Sigmoid colon (tissue), 7 donors: ENCODE measurements at places on chromosomes 1 and 21.

- no peak for DNase-seq
These were observed 1.0 kb upstream of the RUNX3 start for GRCh38 chr1:24931146-24931467.

DNA sequence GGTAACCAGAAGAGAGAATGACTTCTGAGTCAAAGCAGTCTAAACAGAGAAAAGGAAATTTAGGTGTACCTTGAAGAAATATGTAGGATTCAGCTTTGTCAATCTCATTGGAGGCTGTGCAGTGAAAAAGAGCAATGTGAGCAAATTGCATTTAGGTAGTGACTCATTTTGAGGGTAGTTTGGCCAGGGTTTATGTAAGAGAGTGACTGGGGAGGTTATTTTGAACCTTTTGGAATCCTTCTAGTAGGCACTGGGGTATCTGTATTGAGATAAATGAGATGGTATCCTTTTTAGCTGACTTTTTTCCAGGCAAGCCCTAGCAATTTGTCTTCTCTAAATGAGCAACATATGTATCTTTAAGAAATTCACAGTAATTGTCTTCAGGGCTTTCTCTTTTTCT, 95.9 kb downstream of the DISP1 start:
- DNase-seq: no peak

DNA sequence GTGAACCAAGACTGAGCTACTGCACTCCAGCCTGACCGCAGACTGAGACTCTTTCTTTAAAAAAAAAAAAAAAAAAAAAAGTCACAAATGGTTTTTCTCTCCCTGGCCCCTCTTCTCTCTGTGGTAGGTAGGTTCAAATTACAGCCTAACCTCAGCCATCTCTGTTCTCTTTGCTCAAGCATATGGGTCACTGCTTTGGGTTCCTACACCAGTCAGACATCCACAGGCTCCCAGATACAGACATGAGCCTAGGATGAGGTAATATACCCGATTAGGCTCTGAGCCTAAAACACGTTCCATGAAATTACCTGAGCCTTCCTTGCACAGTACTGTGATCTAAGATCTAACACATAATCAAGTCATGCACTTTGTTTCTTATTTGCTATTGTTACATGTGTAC, 90.5 kb upstream of the JAK1 start:
- DNase-seq: no peak

DNA sequence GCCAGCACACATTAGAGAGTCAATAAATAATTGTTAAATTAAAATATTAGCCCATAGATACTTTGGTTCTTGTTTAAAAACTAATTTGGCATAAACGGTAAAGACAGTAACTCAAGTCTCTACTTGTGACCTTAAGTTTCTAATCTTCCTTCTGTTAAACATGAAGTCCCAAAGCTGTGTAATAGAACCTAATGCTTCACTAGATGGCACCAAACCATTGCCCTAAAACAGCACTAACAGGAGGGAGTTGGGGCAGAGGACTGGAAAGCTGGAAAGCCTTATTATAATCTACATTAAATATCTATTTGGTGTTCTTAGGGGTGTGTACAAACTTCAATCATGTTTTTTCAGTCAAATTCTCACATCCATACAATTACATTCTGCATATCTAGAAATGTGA, 176.7 kb downstream of the OLFM3 start:
- DNase-seq: no peak

DNA sequence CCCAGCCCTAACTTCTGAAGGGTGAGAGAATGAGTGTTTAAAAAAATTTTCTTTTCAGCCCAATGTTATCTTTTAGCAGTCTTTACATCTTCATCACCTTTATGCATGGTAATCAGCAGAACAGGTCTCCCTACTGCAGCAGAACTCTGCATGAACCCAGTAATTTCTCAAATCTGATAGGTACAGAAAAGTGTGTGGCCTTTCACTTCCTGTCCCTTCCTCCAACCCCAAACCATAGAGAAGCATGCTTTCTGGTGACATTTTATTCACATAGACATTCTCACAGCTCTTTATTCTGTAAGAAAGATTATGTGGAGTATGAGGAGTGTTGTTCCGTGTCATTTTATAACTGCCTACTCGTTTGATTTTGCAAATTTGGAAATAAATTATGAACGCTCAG, 68.6 kb downstream of the RPAP2 start:
- no peak for DNase-seq

GRCh38 chr1:176515310-176515709, 52.3 kb downstream of the PAPPA2 start:
- DNase-seq: no peak

DNA sequence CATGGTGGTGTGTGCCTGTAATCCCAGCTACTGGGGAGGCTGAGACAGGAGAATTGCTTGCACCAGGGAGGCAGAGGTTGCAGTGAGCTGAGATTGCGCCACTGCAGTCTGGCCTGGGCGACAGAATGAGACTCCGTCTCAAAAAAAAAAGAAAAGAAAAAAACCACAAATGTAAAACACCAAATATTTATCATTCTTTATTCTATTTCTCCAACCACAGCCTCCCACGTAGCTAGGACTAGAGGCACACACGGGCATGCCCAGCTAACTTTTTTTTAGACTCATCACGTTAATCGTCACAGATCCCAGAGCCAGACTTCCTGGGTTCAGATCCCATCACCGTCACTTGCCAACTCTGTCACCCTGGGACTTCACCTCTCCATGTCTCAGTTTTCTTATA, 13.5 kb downstream of the DNAJC16 start:
- DNase-seq: no peak

- DNase-seq: no peak
These were observed 25.1 kb downstream of the PLEKHM2 start for GRCh38 chr1:15709226-15709625.

DNA sequence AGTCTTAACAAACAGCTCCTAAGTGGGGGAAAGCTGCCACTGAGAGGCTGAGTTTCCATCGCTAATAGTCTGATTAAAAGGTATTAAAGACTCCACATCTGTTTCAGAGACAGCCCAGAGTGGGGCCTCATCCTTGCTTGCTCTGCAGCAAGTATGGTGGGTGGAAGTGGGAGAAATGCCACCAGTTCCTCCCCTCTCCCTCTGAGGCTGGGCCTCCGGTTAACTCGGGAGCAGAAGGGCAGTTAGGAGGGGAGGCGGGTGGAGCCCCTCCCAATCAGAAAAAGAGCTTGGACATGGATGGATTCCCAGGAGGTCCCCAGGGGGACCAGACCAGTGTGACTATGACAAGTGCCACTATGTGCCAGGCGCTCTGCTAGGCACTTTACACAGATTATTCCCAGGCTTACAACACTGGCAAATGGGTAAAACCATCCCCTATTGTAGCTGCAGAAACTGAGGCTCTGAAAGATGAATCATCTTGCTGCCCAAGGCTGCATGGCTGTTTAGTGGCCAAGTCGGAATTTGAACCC, 11.4 kb upstream of the ASCL5 start:
- DNase-seq: no peak

DNA sequence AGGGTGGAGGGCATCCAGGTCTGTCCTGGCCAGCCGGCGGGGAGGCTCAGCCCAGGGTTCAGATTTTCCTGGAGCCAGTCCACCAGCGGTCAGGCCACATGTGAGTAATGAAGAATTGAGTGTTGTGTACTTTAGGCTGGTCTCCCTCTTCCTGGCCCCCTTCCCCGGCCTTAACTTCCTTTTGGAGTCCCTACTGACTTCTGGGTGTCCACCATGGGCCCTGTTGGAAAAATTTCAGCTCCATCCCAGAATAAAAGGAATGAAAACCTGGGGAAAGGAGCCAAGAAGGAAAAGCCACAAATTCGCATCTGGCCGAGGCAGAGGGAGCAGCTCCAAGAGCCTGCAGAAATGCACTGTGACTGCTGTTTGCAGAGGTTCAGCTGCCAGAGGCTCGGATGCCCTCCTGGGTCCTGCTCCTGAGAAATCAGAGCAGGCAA, 35.5 kb upstream of the HHAT start:
- DNase-seq: peak; percentile 89

DNA sequence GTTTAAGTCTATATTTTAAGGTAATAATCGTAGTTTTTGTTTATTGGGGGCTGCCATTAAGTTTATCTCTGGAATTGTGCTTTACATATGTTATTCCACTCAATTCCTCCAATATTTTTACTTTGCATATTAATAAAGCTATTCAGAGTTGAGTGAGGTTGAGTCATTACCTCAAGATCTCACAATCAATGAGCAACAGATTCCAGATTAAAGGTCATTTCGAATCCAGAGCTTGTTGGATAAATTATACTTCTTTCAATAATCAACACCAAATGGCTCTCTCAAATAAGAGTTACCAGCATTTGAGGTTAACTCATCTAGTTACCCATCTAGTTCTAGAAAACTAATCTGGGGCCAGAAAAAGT, 16.7 kb downstream of the RGS4 start:
- no peak for DNase-seq

DNA sequence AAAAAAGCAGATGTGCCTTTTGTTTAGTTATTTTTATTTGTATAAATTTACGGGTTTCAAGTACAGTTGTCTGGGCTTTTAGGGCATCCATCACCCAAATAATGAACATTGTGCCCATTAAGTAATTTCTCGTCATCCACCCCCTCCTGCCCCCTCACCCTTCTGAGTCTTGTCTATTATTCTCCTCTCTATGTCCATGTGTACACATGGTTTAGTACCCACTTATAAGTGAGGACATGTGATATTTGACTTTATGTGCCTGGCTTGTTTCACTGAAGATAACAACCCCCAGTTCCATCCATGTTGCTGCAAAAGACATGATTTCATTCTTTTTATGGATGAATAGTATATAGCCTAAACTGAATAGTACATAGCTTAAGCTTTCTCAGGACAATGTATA, 189.2 kb downstream of the ZP4 start:
- DNase-seq: no peak

- peak; percentile 84 for DNase-seq
These were observed 12.0 kb downstream of the PPFIA4 start for GRCh38 chr1:203038217-203038741.

DNA sequence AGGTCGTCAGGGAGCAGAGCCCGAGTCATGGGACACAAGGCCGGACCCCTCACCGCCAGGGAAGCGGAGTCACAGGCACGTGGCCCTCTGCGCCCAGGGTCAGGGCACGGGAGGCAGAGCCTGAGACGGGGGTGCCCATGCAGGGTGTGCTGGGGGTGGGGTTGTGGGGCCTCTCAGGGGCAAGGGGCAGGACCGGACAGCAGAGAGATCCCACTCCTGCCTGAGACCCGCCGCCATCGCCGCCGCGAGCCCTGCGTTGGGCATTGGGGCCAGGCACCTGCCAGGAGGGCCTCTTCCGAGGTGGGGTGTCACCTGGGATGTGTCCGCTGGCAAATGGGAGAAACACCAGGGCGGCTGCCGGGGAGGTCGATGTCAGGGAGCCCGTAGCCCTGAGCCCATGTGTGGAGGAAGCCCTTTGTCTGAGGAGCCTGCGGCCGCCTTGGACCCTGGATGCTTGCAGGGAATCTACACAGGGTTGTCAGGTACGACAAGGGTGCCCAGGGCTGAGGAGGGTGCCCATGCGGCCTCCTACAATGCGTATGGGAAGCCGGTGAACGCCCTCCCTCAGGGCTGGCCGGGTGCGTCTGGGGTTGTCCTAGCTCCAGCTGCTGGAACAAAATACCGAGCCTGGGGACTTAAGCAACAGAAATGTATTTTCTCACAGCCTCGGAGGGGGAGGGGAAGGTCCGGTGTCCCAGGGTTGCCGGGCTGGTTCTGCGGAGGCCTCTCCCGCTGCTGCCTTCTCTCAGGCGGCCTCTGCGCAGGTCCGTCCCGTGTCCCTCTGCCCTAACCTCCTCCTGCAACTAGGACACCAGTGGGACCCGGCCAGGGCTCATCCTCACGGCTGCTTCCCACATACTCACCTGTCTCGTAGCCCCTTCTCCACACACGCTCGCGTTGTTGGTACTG, 16.4 kb upstream of the C1orf159 start:
- DNase-seq: no peak

DNA sequence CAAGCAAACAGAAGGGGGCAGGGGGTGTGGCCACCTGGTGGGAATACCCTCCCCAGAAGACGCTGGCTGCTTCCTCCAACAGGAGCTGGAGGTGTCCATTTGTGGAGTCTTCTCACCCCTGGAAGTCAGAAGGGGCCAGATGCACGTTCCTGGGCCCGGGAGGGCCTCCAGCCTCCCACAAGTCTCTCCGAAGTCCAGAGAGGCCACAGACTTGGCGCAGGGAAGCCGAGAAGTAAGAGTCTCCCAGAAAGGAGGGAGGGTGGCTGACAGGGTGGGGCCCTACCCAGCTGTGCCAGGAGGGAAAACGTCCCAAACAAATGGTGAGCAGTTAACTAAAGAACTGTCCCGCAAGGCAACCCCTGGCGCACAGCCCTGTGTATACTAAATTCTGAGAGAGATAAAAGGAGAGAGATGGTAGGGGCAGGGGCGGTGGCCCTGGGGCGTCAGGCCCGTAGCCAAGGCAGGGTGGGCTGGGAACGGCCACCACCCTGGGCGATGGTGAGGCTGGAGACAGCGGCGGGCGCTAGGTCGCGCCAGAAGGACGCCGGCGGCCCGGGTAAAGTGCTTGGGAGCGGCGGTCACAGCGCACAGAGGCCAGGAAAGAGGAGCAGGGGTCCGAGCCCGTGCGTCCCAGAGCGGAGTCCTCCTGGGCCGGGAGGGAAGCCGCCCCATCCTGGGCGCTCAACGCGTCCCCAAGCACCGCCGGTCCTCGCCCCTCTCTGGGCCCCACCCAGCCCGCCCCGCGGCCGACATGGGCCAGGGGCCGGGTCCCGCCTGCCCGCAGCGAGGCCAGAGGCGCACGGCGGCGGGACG, 1.2 kb downstream of the CHD5 start:
- DNase-seq: no peak

DNA sequence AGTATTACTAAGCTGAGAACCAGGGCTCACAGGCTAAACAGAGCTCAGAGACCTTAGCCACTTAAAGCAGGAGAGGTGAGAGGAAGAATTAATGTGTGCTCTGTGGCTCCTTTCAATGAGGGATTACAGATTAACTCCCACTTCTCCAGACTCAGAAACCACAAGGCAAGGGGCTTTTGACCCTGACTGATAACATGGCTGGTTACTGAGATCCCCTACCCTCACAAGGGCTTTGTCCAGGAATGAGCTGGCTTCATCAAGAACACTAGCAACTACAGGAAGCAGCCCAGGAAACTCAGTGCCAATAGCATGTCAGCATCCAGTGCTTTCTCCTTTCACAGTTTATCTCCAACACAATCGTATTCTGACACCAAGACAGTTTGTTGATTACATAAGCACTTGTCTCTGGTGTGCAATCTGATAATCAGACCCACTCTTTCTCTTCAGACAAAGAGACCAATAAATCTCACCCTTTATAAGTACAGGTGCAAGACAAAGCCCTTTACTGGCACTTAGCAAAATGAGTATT, 38.8 kb downstream of the ERI3 start:
- DNase-seq: no peak

- DNase-seq: peak; percentile 85
These were observed 17.2 kb upstream of the RASSF5 start for GRCh38 chr1:206489980-206490770.
